ENCODE measurements at places on chromosomes 7 and 10. TPM values are rescaled to one million over a fixed set of nuclear protein-coding genes. Genes with fewer than 3 reads are reported as not detected.
A peak's percentile ranks its signal among the peaks of the same experiment; 100 is the strongest.

- DNase-seq, result peak; percentile 50
Measured at GRCh38 chr7:29588900-29589696, 25.5 kb downstream of the PRR15 start.

GRCh38 chr7:53415816-53416215 is 380.4 kb downstream of the POM121L12 start:
- no peak for DNase-seq

The CCDC172 gene
- total RNA-seq, result not detected

The MYH16 gene
- not detected for total RNA-seq

The GIMAP5 gene
- total RNA-seq, result not detected
